ENCODE measurements at places on chromosomes 1 and 21. TPM values are rescaled to one million over a fixed set of nuclear protein-coding genes. Genes with fewer than 3 reads are reported as not detected.

DNA sequence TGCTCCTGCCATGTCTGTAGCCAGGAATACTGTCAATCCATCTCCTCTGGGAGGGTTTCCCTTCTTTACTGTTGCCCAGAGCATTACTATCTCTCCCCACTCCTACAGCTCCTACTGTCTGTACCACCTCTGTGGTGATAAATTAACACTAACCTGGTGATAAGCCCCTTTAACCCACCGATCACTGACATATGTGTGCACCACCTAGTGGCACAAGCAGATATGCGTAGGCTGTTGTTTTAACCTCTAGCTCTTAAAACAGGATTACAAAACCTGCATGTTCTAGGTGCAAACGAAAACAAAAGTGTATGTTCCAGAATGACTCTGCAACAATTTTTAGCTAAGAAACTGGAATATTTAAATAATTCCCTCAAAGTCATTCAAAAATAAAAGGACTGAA lies 93.9 kb upstream of the BEND5 start:
- no peak for DNase-seq

CFAP45 gene
- 1.9 TPM for total RNA-seq

- no peak for DNase-seq
Measured at GRCh38 chr1:209710847-209711246, 6.2 kb downstream of the HSD11B1 start.

- DNase-seq = no peak
Measured at GRCh38 chr1:183025782-183026774, 2.9 kb downstream of the LAMC1 start.

DNA sequence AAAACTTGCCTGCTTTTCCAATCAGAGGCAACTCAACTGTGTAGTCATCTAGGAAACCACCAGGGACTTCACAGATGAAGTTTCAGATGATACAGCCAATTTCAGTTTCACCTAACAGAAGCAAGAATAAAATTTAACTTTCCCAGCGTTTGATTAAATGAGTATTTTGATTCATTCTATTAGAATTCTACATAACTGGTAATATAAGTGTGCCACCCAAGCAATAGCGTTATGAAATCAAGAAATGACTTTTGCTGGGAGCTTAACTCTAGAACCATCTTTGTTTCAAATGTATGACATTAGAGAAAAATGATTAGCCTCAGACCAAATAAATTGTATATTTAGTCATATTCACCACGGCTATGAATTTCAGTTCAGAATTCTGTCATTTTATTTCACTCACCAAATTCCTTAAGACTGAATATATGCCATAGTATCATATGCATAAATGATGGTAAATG lies 239.3 kb downstream of the NRIP1 start:
- DNase-seq = no peak

DNA sequence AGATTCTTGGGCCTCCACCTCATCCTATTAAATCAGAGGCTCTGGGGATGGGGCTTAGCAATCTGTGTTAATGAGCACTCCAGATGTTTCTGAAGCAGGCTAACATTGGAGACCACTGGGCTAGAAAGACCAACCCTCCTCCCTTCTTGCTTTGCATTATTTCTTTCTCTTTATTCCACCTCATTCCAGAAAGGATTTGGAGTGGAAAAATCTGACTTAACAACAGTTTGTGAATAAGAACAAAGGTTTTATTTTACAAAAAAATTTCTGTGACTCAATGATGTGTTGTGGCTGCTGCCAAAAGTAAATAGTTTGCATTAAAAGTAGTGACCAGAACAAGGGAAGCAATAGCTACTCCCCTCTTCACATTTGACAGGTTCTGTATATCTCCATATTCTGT lies 79.4 kb downstream of the TGFB2 start:
- DNase-seq = no peak

DNA sequence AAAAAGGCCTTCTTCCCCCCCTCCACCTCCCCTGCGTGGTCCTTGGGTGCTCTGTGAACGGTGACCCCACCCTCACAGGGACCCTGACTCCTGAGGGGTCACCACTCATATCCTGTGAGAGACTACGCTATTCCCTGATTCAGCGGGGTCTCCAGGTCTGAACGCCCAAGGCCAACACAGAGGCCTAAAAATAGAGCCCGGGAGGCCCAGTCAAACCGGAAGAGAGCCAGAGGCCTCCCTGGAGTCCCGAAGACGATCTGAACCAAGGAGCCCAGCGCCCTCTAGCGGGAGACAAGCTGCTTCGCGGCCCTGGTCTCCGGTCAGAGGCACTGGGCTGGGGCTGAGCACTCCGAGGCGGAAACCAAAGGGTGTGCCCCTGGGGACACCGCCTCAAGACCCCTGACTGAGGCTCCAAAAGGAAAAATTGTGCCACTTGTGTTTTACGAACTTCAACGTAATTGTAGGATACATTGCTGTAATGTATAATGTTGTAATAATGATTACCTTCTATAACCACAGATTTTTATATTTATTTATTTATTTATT lies 42.4 kb upstream of the PSEN2 start:
- peak; percentile 96 for DNase-seq

DNA sequence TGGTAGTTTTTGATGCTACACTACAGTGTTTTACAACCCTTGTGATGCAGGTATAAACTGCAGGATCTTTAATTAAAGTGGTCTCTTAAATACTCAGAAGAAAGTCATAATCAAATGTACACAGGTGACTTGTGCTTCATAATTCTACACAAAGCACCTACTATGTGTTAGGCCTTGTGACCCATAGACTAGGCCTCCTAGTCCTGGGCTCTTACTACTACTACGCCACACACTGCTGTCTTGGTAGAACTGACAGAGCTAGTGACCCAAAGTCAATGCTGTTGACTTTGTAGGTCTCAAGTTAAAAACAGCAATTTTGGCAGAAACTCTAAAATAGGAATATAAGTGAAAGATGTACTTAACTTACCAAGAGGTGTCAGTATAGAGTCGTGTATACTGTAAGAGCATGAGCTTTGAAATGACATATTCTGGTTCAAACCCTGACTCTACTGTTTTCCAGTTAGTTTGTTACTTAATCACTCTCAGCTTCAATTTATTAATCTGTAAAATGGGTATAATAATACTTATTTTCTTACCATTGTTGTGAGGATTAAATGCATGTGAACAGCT lies 48.6 kb upstream of the LMO4 start:
- no peak for DNase-seq

KIRREL1 gene
- 40.8 TPM for total RNA-seq

DNA sequence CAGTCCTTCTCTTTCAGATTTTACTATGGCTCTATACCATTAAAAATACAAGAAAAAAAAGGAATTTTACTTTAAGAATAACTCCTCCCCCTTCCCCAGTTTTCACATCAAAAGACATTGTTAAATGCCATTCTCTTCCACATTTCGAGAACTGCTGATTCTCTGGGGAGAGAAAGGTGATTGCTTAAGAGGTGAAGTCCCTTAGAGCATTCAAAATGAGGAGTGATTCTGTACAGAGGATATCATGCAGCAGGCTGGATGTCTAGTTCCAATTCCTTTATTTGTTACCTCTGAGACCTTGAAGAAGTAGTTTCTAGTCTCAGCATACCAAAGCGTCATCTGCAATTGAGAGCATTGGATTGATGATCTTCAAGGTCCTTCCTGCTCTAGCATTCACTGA lies 46.9 kb downstream of the FMO3 start:
- no peak for DNase-seq

DNA sequence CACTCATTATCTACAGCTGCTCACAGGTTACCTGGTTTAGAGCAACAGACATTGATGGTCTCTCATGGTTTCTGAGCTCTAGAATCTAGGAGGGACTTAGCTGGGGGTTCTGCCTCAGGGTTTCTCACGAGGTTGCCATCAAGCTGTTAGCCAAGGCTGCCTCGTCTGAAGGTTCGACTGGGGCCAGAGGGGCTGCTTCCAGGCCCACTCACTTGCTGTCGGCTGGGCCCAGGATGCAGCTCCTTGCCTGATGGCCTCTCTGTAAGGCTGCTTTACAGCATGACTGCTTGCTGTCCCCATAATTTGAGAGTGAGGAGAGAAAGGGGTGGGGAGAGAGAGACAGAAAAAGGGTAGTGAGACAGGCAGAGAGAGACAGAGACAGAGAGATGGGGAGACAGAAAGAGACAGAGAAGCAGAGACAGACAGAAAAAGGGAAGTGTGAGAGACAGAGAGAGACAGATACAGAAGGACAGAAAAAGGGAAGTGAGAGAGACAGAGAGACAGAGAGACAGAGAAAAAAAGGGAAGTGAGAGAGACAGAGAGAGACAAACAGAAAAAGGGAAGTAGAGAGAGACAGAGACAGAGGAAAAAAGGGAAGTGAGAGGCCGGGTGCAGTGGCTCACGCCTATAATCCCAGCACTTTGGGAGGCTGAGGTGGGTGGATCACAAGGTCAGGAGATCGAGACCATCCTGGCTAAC lies 106.8 kb upstream of the C1orf174 start:
- DNase-seq = no peak

ADGRL2 gene
- 104 TPM for total RNA-seq

DNA sequence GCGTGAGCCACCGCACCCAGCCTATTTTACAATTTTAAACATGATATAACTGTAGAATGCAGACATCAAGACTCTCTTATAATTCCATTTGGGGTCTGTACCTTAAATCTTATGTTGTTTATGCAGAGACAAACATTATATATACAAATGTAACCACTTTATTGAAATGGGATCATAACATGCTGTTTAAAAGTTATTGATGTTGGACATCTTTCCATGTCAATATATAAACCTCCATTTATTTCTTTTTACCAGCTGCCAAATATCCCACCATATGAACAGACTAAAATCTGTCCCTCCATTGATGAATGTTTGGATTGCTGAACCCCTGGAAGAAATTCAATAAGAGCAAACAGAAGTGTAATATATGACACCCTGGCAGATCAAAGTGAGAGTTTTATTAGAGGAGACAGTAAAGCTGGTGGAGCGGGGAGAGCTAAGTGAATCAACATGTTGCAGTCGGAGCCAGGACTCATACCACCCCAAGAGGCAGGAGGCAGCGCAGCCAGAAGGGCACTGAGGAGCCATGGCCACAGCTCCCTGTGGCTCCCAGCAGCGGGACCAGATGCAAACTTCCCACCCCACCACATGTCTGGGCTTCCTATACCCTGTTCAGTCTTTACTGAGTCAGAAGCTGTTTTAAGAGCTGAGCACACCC lies 4.7 kb upstream of the PCSK9 start:
- DNase-seq = no peak

- DNase-seq = no peak
Measured at GRCh38 chr1:29385966-29386365, 149.6 kb downstream of the PTPRU start.

LMX1A gene
- not detected for total RNA-seq

- no peak for DNase-seq
Measured at GRCh38 chr1:57325117-57325516, 98.7 kb downstream of the DAB1 start.

- DNase-seq = no peak
Measured at GRCh38 chr1:115706587-115707425, 61.7 kb downstream of the CASQ2 start.

DNA sequence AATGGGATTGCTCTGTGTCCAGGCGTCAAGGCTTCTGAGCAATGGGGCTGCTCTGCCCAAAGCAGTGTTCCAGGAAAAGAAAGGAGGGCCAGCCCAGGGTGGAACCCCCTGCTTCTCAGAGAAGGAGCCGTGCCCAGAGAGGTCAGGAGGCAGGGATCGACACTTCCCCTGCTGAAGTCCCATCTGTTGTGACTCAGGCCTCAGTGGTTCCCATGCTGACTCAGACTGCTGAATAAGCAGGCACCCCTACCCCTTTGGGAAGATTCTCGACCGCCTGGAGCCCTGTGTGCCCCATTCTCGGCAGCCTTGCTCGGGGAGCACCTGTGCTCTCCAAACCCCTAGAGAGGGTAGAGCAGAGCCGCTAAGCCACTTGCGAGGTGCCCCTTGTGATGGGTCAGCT lies 23.9 kb downstream of the PKP1 start:
- DNase-seq = no peak

DNA sequence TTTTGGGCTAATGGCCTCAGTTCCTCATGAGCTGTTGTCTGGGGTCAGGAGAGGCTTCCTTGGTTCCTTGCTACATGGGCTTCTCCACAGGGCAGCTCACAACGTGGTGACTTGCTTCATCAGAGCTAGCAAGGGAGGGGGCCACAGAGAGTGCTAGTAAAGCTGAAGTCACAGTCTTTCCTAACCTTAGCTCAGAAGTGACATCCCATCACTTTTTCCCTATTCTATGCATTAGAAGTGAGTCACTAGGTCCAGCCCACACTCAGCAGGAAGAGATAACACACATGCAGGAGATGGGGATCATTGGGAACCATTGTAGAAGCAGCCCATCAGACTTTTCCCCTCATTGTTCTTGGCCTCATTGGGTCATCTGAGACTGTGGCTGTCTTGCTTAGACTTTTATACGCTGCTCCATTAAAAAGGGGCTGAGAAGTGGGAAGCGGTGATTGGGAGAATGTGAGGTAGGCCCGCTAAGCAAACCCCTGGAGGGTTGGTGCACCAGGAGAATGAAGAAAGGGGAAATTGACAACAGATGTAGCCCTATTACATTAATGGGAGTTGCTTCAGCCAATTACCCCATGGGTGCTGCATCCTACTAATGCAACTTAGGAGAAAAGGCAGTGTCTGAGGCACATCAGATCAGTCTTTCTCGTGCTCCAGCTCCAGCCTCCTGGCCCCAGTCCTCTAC lies 22.1 kb upstream of the IGSF21 start:
- DNase-seq = no peak

CLCA1 gene
- not detected for total RNA-seq

GRCh38 chr21:40846587-40847411 lies at the start of gene DSCAM:
TSS of gene DSCAM (minus strand) at chr21:40847158. CDS start at chr21:40846661, 497 bp downstream.
- DNase-seq = no peak

DNA sequence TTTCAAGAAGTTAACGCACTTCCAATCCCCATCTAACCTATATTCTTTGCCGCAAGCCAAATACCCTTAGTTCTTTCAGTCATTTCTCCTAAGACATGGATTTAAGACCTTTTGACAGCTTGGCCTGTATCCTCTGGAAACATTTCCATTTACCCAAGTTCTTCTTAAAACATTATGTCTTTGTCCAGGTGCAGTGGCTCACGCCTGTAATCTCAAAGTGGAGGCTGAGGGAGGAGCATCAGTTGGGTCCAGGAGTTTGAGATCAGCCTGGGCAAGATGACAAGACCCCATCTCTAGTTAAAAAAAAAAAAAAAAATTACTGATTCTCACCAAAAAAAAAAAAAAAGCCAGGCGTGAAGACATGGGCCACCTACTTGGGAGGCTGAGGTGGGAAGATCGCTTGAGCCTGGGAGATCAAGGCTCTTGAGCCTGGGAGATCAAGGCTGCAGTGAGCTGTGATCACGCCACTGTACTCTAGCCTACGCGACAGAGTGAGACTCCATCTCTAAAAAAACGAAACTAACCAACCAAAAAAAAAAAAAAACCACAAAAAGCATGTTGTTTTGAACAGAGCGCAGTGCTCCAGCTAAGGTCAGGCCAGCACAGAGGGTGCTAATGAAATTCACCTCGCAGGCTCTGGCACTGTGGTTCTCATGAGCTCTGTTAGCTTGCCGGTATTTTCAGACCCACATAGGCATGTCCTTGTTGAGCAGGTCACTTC lies 36.0 kb downstream of the NUAK2 start:
- DNase-seq = no peak

GRCh38 chr1:234222561-234223280 lies 150.5 kb upstream of the COA6 start:
- DNase-seq = no peak

HFM1 gene
- 0.64 TPM for total RNA-seq

- no peak for DNase-seq
Measured at GRCh38 chr1:239810061-239810481, 281.6 kb upstream of the FMN2 start.

Data from upper lobe of right lung (tissue), 1 donor.